Right renal cortex interstitium (tissue), 3 donors: ENCODE measurements at places on chromosomes 11 and 22. TPM values are rescaled to one million over a fixed set of nuclear protein-coding genes. Genes with fewer than 3 reads are reported as not detected.

- no peak for DNase-seq
Observed at GRCh38 chr11:117657794-117658193, 139.2 kb downstream of the DSCAML1 start.

GRCh38 chr22:30611197-30611596, 4.2 kb downstream of the TCN2 start:
- DNase-seq: no peak

P2RY6 gene
- 1.1 TPM for polyA plus RNA-seq

CD81 gene
- 636 TPM for polyA plus RNA-seq

DNA sequence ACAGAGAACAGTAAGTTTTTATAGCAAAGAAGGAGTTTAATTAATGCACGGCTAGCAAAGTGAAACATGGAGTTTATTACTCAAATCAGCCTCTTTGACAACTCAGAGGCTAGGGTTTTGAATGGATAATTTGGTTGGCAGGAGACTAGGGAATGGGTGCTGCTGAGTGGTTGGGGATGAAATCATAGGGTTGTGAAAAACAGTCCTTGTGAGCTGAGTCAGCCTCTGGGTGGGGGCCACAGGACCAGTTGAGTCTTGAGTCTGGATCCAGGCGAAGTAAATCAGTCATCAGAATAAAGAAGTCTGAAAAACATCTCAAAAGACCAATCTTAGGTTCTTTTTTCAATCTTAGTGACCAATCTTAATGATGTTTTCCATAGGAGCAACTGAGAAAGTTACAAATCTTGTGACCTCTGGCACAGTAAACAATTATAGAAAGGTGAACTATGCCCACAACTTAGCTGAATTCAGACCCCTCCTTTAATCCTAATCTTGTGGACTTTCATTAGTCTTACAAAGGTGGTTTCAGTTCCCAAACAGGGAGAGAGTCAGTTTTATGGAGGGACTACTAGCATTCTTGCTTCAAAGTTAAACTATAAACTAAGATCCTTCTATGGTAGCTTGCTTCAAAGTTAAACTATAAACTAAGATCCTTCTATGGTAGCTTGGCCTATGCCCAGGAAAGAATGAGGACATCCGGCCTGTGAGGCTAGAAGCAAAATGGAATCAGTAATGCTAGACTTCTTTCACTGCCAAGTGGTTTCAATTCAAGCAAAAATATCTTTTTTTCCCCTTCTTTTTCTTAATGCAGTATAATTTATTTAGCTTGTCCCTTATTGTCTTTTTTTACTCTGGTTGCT, 84.5 kb downstream of the AASDHPPT start:
- no peak for DNase-seq

DNA sequence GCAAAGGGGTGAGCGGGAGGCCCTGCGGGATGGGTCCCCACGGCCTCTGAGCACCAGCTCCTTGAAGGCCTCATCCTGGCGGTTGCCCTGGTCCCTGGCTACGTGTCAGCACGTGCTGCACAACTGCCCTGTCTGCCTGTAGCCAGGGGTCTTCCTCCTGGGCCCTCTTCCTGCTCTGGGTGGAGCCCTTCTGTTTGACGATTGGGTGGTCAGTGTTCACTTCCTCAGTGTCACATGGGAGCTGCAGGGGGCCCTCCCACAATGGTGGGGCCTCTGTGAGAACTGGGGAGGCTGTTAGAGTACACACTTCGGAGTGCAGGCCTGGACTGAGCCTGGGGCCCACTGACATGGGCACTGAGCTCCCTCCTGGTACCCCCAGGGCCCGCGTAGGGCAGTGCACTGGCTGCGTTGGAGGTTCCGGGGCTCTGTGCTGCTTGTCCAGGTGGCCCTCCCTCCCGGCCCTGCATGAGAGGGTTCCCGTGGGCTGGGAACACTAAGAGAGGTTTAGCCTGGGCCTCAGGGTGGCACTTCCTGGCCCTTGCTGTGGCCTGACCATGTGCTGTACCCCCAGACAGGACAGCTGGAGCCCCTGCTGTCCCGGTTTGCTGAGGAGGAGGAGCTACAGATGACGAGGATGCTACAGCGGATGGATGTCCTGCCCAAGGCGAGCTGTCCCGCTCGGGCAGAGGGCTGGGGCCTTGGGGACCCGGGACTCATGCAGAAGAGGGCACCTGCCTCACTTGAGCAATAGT, 13.8 kb downstream of the DGCR6L start:
- DNase-seq: no peak

PRSS23 gene
- polyA plus RNA-seq: 110 TPM

GRCh38 chr11:78630561-78631303, 56.1 kb upstream of the NARS2 start:
- no peak for DNase-seq

DNA sequence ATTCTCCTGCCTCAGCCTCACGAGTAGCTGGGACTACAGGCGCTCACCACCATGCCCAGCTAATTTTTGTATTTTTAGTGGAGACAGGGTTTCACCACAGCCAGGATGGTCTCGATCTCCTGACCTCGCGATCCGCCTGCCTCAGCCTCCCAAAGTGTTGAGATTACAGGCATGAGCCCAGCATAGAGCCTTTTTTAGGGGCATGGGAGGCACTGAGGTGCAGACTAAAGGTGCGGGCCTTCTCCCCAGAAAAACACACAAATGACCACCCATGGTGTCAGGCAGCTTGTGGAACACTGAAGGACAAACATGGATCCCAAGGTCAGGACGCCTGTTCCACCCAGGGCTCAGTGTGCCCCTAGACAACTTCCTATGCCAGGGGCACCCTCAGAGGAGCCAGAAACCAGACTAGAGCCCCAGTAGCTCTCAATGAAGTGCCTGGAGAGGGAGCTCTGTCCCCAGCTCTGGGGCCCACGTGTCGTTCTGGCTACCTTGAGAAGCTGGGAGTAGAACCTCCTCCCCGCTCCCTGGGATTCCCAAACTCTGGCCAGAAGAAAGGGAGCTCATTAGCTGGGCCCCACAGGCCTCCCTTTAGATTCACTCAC, 21.2 kb upstream of the CD5 start:
- DNase-seq: no peak

DNA sequence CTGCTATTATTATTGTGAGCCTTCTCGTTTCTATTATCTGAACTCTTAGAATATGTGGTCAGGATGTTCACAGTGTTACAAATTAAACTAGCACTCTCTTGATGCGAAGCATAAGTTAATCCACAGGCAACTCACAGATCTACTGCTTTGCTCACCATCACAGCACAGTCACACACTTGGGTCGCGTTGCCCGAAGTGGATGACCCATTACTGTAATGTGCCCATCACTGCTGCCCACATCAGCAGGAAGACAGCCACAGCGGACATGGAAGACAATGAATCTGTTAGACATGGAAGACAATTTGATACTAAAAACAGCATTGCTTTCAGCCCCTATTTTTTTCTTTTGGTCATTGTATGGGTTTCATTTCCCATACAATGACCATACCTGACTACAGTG, 216.4 kb upstream of the B3GAT1 start:
- no peak for DNase-seq

DNA sequence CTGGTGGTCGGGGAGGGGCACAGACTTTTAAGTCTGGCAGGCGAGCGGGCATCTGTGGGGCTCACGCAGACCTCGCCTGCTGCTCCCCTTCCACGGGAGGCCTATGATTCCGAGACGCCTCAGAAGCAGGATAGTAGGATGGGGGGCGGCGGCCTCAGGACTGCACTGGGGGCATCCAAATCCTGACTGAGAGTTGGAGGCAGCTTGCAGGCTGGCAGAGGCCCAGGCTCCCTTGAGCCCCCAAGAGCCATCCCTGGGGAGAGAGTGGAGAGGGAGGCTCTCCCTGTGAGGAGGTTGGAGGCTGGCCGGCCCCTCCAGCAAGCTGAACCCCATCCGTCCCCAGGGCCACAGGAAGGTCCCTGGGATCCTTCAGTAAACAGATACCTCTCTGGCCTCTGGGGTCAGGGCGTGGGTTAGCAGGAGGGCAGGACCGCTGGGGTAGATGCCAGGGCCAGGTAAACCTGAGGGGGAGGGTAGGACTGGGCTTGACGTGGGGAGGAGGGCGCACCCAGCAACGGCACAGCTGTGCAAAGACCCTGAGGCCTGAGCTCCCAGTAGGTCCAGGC, 33.3 kb downstream of the SBF1 start:
- no peak for DNase-seq

OR51I1 gene
- not detected for polyA plus RNA-seq

CEP126 gene
- 5.2 TPM for polyA plus RNA-seq
